ENCODE measurements at places on chromosomes 5 and 9.
A peak's percentile ranks its signal among the peaks of the same experiment; 100 is the strongest.

DNA sequence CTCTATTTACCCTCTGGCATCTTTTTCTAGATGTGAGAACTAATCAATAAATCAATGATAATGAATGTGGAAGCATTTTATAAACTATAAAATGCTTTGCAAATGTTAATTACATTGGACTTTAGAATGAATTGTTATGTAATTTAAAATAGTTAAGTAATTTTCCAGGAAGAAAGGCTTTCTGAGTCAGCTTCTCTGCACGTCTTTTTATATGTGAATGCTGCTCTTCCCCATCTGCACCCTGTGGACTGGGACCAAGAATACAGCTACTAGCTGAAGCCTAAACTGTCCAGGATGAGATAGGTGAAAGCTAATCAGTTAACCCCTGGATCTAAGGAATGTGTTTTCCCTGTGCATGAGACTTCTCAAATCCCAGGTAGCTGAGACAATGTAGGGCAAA, 292.9 kb downstream of the NR3C1 start:
- DNase-seq = no peak

DNA sequence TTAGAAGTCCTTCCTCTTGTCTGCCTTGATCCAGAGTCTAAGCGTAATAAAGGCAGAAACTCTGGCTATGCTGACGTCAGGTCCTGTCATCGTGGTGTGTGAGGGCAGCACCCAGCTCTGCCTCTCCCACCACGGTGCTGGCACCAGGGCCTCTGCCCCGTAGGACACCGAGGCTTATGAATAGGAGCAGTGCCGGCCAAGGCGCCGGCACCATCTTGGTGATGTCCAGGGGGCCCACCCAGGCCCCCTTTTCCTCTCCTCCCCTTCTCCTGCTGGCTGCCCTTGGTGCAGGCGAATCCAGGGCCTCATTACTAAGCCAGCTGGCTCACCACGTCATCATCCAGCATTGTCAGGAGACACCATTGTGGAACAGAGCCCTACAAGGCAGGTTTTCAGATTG, 252.3 kb downstream of the FANCC start:
- DNase-seq = no peak

- DNase-seq = no peak
Observed at GRCh38 chr5:159257629-159258283, 5.3 kb upstream of the UBLCP1 start.

GRCh38 chr5:139811274-139811607, 15.6 kb downstream of the PSD2 start:
- DNase-seq = no peak

- DNase-seq = no peak
Observed at GRCh38 chr5:71782393-71782770, 63.3 kb downstream of the CARTPT start.

DNA sequence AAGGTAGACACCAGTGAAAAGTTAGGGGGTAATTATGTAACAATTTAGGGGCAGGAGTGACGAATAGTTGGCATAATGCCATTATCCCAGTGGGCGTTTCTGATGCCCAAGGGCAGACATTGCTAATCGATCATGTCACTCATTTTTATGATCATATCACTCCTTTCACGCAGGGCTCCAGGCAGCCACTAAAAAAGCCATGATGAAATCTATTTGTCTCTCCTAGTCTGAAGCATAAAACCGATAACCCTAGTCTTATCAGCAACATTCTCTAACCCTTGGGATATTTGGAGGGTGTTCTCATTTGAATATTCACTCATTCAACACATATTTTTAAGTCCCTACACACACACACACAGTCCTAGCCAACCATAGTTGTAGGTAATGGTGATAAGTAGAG, 114.9 kb downstream of the NMUR2 start:
- no peak for DNase-seq

- DNase-seq = no peak
Observed at GRCh38 chr9:1332156-1332555, 282.0 kb downstream of the DMRT2 start.

GRCh38 chr5:170307575-170308465, 10.2 kb upstream of the LCP2 start:
- no peak for DNase-seq

DNA sequence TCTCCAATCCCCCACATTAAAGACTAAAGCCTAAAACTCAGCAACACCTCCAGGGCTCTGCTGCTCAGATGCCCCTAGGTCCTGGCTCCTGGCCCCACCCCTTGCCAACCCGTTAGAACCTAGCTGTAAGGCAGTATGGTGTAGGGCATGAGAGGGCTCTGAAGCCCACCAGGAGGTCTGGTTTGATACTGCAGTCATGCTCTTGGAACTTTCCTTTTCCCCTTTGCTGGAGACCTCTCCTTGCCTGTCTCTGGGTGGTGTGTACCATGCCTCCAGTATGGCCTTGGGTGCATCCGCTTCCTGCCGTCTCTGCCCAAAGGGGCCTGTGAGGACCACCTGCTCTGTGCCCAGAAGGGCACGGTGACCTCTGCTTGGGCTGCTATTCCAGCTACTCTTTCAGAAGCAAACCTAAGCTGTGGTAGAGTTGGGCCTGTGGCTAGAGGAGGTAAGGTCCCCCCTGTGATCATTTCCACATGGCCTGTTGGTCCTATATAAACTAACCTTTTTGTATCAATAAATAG, 3.5 kb downstream of the TENT4A start:
- no peak for DNase-seq

GRCh38 chr5:10632110-10632761, 68.4 kb downstream of the ANKRD33B start:
- no peak for DNase-seq

- DNase-seq = no peak
Observed at GRCh38 chr5:31738199-31738598, 99.3 kb downstream of the PDZD2 start.

GRCh38 chr5:90344689-90345088, 64.9 kb downstream of the CETN3 start:
- DNase-seq = no peak

DNA sequence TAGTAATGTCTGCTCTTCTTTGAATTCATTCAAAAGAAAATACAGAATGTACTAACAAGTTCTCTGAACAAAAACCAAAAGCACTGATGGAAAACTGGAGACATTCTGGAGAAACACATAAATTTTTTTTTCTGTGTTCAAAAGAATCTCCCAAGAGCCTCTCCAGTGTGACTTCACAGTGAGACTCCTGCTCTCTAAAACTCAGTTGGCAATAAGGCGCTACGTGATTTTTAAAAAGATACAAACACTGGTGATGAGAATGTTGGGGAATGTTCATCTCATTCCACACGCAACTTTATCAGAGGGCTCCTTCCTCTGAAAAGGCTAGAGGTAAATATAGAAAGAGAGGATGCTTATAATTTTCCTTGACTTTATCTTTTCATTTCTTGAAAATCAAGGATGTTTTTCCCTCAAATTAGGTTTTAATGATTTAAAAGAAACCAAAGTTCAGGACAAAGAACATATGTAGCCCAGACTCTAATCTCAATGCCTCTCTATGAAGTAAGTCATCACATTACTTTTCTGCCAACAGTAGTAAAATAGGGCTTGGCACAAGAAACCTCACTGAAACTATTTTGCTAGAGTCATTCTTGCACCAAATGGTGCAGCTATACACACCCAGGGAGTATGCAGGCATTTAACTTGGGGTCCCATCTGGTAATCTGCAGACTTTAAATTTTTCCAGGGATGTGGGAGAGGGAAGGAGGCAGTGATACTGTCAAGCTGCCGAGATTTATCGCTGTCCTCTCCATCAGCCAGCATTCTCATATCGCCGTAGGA, 12.9 kb upstream of the AOPEP start:
- DNase-seq = no peak

GRCh38 chr5:14197056-14197455, 53.9 kb downstream of the TRIO start:
- no peak for DNase-seq

DNA sequence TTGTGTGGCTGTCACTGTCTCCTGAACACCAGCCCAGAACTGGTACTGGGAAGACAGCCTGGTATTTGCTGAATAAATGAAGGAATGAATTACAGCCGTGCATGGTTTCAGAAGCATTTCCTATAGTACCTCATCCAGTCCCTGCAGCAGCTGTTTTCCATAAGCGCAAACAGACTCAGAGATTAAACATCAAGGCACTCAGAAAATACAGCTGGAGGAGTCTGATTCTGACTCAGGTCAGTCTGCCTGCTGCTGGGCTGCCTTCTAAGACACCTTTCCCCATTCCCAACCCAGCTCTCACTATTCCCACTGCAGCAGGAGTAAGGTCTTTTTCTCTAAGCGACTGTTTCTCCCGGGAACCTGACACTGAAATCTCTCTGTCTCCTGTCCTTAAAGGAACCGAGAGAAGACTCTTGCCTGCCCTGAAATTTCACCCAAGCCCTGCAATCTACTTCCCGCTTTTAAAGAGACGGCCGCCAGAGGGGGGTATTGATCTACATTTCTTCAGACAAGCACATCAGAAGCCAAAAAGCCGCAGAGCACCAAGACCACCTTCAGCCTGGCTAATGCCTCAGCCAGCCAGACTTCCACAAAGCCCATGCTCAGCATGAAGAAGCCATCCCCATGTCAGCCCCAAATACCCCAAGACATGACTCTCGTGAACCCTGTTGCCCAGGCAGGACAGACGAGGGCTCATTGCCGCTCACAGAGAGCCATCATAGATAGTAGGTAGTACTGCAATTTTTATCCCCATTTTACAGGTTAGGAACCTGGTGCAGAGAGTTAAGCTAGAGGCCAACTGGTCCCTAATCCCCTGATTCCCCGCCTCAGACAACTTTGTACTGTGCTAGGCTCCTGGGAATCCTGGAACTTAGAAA, 5.4 kb upstream of the FOXI1 start:
- DNase-seq = peak; percentile 53

GRCh38 chr9:98135558-98135934, 16.5 kb upstream of the TRIM14 start:
- DNase-seq = no peak

DNA sequence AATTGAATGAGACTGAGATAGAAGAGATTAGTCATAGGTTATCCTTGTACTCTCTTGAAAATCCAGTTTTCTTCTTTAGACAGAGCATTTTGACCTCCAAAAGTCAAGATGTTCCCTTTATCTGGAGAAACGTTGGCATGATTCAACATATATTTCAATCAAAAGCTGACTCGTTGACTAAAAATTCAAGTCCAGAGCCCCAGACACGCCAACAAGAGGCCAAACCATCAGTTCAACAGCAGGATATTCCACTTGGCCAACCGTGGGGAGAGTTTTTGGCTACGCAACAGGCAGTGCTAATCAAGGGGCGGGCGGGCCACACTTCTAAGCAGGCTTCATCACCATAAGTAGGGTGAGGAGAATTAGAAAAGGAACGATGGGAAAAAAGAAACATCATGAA, 119.1 kb downstream of the SLIT3 start:
- no peak for DNase-seq

DNA sequence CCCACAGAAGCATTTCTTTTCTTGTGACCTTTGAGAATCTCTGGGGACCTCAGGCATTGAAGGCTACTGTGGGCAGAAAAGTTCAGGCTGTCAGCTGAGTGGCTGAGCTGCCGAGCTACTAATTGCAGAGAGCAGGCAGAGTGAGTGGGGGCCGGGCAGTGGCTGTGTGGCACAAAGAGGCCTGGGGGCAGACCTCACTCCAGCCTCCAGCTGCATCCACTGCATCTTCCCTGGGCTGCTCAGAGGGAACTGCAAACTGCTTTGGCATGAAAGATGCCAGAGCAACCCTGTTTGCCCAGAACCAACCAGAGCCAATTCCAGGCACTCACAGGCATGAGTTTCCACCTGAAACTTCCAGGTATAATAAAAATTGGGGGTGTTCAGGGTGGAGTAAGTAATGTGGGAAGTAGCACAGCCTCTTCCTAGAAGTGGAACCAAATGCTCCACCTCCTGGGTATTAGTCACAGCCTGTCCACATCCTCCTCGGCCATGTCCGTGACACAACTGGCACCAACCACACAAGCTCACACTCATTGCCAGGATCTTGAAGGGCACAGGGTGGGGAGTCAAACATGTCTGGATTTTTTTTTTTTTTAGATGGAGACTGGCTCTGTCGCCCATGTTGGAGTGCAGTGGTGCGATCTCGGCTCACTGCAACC, 548.9 kb downstream of the BNC2 start:
- no peak for DNase-seq

GRCh38 chr5:43582082-43583005, 20.6 kb upstream of the NNT start:
- DNase-seq = no peak

DNA sequence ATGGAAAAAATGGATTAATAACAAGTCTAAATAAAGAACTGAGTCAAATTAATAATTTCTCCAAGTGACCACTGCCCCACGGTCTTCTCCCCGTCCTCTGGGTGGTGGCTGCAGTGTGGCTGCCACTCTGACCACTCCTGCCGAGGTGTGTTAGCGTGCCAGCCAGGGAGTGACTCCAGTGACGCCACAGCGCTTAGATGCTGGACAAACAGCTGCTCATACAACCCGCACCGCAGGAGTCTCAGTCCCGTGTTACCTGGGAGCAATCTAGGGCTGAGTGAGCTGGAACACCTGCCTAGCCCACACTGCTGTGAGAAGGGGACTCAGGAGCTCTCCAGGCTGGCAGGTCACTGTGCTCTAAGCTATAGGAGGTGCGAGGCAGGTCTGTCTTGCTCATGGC, 10.2 kb downstream of the MAPK9 start:
- no peak for DNase-seq

DNA sequence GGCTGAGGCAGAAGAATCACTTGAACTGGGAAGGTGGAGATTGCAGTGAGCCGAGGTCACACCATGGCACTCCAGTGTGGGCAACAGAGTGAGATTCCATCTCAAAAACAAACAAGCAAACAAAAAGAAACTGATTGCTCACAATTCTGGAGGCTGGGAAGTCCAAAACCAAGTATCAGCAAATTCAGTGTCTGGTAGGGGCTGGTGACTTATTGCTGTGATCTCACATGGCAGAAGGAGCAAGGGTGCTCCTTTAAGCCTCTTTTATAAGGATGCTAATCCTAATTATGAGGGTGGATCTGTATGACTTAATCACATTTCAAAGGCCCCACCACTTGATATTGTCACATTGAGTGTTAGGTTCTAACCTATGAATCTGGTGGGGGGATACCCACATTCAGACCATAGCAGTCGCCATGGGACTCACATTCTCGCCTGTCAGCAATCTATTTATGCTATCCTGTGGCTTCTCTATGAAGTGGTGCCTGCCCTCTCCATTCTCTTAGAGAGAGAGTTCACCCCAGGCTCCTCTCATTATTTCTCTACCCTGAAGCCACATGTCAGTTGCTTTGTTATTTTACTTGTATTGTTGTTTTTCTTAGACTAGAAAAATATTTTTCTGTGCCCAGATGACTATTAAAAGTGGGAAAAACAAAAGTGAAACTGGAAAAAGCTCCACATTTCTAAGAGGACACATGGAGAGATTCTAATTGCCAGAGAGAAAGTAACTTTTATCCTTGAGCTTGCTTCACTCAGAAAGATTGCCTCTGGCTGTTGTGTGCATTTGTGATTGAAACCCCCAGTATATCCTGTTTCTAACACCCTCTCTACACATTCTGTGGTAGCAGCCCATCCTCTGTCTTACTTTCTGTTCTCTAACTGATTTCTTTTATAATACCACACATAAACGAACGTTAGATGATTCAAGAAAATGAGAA, 18.8 kb upstream of the PRLR start:
- DNase-seq = no peak

- DNase-seq = no peak
Observed at GRCh38 chr5:156595132-156595787, 254.8 kb upstream of the PPP1R2B start.

- DNase-seq = no peak
Observed at GRCh38 chr9:134853893-134854292, 26.7 kb upstream of the FCN2 start.

Measured in stimulated activated CD8-positive, alpha-beta memory T cell treated with anti-CD3 and anti-CD28 coated beads, Interleukin-12 subunit alpha, Interleukin-12 subunit beta, amount 100 ng/mL, for 1 hour (primary cell).